ENCODE measurements at places on chromosomes 2 and 18. TPM values are rescaled to one million over a fixed set of nuclear protein-coding genes. Genes with fewer than 3 reads are reported as not detected.

Gene HS1BP3
- total RNA-seq, result 21.3 TPM

Gene GPR39
- total RNA-seq, result 0.72 TPM

Gene SIX3
- not detected for total RNA-seq

Gene TEKT4
- total RNA-seq, result 2.7 TPM

Gene RFTN2
- 76.5 TPM for total RNA-seq

Gene IKZF2
- 18.5 TPM for total RNA-seq

Gene ZNG1B
- total RNA-seq, result 38.8 TPM

Gene PREB
- 48.4 TPM for total RNA-seq

Gene TEX44
- total RNA-seq, result not detected

Gene PIGN
- 47.0 TPM for total RNA-seq

Gene MYO3B
- total RNA-seq, result 0.50 TPM

Gene RAMP1
- total RNA-seq, result 115 TPM

Gene UGT1A3
- not detected for total RNA-seq

Gene PROC
- total RNA-seq, result 2.5 TPM

Gene FAM237A
- not detected for total RNA-seq

Gene SLC11A1
- total RNA-seq, result 1.9 TPM

Gene KLF11
- total RNA-seq, result 10.2 TPM

Gene CNNM3
- 10.2 TPM for total RNA-seq

Gene ARL4C
- total RNA-seq, result 19.2 TPM

Gene TUBB6
- 163 TPM for total RNA-seq

Gene NYAP2
- 3.7 TPM for total RNA-seq

Gene GPBAR1
- total RNA-seq, result 0.44 TPM

Gene MGAT4A
- total RNA-seq, result 26.6 TPM

Gene CXCR1
- 0.89 TPM for total RNA-seq

Gene PAX8
- 7.0 TPM for total RNA-seq

Gene POTEF
- total RNA-seq, result 0.17 TPM

Data from spinal cord (tissue), 10 donors.